ENCODE measurements at places on chromosomes 4 and X. TPM values are rescaled to one million over a fixed set of nuclear protein-coding genes. Genes with fewer than 3 reads are reported as not detected.

SSX4 gene
- not detected for total RNA-seq

ZNF674 gene
- 5.5 TPM for total RNA-seq

MAGEC2 gene
- total RNA-seq = not detected

ART3 gene
- total RNA-seq = 0.33 TPM

TLR6 gene
- 2.3 TPM for total RNA-seq

NEUROG2 gene
- total RNA-seq = not detected

All from vein endothelial cell (primary cell).